ENCODE measurements at places on chromosomes 11 and 22.

DNA sequence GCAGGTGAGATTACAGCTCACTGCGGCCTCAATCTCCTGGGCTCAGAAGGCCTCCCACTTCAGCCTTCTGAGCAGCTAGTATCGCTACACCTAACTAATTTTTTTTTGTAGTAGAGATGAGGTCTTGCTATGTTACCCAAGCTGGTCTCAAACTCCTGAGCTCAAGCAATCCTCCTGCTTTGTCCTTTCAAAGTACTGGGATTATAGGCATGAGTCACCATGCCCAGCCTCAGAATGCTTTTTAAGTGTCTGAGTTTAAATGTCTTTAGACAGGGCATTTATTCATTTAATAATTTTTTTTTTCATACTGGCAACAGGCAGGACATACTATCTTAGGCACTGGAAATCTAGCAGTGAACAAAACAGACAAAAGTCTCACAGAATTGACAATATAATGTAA is 27.7 kb downstream of the LRP4 start:
- no peak for DNase-seq

DNA sequence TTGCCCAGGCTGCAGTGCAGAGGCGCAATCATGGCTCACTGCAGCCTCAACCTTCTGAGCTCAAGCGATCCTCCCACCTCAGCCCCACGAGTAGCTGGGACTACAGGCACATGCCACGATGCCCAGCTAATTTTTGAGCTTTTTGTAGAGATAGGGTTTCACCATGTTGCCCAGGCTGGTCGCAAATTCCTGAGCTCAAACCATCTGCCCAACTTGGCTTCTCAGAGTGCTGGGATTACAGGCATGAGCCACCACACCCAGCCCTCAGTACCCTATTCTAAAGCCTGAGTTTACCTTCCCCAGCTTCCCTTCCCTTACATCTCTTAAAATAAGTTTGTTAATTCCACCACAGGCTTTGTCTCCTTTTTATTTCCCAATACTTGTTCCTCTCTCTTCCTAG is 59.1 kb downstream of the AMBRA1 start:
- DNase-seq: no peak

- DNase-seq: no peak
These were observed 3.9 kb upstream of the NUP50 start for GRCh38 chr22:45159652-45160462.

DNA sequence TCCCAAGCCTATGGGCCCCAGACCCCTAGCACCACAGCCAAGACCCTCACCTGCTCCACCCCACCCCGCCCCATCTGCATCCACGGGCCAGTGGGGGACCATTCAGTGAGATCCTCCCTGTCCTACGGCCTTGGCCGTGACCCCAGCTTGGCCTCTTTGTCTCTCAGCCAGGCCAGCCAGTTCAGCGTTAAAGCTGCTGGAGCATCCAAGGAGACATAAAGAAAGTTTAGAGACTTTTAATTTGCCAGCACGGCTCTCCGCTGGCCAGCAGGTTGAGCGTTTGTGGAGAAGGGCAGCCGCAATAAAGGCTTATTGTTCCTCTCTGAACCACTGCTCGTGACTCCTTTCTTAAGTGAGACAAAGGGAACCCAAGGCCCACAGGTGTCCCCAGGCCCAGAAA is 49.3 kb upstream of the LMO1 start:
- no peak for DNase-seq

- no peak for DNase-seq
These were observed 73.3 kb upstream of the FAR1 start for GRCh38 chr11:13595166-13595565.

GRCh38 chr11:125222494-125222893 is 57.9 kb downstream of the PKNOX2 start:
- DNase-seq: no peak

GRCh38 chr11:8808226-8808585 is 102.8 kb upstream of the AKIP1 start:
- no peak for DNase-seq

DNA sequence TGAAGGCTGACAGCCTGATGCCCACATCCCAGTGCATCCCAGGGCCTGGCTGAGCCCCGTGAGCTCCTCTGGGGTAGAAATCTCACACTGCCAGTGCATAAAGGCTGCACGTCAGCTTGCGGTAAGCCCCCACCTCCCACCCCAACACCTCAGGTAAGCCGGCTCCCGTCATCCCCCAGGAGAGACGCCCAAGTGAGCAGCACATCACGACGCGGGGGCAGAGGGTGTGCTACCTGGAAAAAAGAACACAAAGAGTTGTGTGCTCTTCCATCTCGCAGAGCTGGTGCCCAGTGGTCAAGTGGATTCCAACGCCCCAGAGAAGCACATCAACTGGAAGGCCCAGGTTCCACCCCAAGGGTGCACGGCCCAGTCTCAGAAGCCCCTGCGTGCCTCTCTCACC is 50.0 kb downstream of the IGSF9B start:
- DNase-seq: no peak
